ENCODE measurements at places on chromosomes 12 and 14.

GRCh38 chr12:84772281-84772680, 140.3 kb downstream of the SLC6A15 start:
- DNase-seq, result no peak

DNA sequence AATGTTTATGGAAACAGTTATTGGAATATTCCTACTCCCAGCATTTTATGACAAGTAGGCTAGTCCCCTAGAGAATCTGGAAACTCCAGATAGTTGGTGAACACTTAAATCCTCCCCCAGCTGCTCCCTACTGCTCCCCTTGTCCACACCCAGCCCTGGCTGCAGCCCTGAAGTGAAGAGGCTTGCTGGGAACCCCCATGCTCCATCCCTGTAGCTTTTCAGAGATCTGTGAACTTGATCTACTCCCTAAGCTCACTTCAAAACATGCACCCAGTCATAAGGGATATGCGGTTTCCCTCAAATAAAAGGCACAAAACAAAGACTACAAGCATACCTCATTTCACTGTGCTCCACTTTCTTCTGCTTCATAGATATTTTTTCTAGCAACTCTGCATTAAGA, 33.2 kb downstream of the EGLN3 start:
- no peak for DNase-seq

DNA sequence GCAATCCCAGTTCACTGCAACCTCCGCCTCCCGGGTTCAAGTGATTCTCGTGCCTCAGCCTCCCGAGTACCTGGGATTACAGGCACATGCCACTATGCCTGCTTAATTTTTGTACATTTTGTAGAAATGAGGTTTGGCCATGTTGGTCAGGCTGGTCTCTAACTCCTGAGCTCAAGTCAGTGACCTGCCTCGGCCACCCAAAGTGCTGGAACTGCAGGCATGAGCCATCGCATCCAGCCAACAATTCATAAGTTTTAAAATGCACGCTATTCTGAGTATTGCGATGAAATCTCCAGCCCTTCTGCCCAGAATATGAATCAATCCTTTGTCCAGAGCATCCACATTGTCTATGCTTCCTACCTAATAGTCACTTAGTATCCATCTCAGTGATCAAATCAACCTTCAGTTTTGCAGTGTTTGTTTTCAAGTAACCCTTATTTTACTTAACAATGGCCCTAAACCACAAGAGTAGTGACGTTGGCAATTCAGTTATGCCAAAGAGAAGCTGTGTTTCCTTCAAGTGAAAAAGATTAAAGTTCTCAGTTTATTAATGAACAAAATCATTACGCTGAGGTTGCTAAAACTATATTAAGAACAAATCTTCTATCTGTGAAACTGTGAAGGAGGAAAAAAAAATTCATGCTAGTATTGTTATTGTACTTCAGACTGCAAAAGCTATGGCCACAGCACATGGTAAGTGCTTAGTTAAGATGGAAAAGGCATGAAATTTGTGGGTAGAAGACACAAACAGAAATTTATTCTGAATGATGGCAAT, 11.0 kb downstream of the GCH1 start:
- no peak for DNase-seq

GRCh38 chr14:32350020-32350419, 20.9 kb downstream of the AKAP6 start:
- no peak for DNase-seq

DNA sequence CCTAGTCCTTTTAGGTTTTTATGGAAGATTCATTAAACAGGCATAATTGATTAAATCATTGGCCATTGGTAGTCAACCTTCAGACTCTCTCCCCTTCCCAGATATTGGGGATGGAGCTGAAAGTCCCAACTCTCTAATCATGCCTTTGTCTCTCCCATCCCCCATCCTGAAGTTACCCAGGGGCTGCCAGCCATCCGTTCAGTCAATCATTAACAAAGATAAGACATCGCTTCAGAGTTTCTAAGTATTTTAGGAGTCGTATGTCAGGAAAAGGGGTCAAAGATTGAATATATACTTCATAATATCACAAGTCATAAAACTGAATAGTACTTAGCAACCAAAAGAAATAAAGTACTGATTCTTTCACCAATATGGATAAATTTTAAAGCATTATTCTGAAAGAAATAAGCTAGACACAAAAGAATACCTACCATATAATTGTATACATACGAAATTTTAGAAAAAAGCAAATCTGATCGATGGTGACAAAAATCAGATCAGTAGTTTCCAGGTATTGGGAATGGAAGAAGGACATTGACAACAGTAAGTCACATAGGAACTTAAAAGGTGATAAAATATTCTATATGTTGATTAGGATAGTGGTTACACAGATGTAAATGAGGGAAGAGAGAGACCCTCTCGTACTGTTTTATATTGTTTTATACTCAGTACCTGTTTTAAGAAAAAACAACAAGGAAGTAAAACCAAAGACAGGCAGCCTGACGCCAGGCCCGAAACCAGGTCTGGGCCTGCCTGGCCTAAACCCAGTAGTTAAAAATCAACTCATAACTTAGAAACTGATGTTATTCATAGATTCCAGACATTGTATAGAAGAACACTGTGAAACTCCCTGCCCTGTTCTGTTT, 414.4 kb downstream of the DAD1 start:
- DNase-seq, result peak; percentile 35

- DNase-seq, result no peak
Observed at GRCh38 chr14:90278199-90279175, 22.1 kb downstream of the PSMC1 start.

- DNase-seq, result peak; percentile 65
Observed at GRCh38 chr14:23436327-23437132, 1.1 kb upstream of the MYH7 start.

GRCh38 chr12:32874078-32874477, 22.5 kb downstream of the PKP2 start:
- DNase-seq, result no peak

DNA sequence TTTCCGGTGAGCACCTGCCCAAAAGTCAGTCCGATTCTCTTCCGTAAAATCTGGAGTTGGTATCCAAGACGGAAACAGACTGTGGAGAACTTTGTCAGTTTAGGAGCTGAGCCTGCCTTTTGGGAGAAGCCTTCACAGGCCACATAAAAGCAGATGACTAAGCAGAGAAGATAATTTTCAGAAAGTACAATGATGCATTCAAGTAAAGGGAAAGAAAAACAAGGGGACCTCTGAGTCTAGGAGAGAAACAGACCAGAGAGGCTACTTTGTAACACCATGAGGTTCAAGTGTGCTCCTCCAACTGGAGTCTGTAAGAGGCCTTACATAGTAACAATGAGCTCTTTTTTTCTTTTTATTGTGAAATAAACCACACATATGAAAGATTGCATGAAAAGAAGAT, 21.1 kb downstream of the TMED8 start:
- DNase-seq, result no peak

DNA sequence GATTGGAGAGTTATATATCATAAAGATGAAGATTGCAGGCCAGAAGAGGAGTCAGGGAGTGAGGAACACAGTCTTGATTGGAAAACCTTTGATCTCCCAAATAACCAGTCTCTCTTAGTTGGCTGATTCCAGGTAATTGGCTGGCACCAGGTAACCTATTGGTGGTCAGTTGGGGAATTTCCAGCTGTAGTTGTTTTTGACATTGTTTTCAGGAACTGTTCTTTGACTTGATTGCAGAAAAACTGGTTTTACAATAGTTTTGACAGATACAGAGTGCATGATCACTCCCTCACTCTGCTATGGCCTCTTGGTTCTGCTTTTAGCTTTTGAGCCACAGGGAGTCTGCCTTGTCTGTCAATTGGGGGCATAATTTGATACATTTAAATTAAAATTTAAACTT, 71.6 kb downstream of the ZNF641 start:
- DNase-seq, result no peak

DNA sequence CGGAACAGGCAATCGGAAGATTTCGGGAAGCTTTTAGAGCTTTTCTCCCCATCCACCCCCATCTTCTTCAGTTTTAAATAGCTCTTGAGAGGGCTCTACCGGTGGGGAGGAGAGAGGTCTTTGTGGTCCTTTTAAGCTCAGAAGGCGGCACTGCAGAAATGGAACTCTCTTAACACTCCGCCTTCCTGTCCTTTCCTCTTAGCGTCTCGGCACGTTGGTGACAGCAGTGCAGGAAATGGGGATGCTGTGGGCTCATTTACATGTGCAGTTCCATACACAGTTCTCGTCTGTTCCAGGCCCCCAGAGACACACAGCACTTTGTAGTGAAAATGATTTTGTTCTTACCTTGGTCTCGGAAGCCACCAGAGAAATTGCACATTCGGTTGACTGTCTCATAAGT, 50.4 kb upstream of the RIN3 start:
- DNase-seq, result no peak

DNA sequence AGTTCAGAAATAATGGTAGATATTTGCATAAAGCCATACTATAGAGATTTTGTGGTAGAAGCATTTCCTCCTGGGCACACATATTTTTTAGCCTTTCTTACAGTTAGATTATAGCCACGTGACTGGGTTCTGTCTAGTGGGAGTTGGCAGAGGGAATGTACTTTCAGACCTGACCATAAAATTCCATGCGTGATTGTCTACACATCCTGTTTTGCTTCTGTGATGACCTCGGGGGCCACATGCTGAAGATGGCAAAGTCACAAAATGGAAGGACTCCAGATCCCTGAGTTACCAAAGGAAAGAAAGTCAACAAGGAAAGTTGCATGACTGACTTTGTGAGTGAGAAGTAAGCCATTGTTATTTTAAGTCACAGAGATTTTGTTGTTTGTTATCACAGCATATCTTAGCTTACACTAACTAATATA, 14.6 kb upstream of the MIA2 start:
- DNase-seq, result no peak

- peak; percentile 64 for DNase-seq
Observed at GRCh38 chr14:68628605-68629310, 164.1 kb downstream of the ZFP36L1 start.

- DNase-seq, result no peak
Observed at GRCh38 chr14:68331991-68332390, 460.9 kb downstream of the ZFP36L1 start.

GRCh38 chr14:100652744-100653143, 65.5 kb upstream of the BEGAIN start:
- DNase-seq, result no peak

DNA sequence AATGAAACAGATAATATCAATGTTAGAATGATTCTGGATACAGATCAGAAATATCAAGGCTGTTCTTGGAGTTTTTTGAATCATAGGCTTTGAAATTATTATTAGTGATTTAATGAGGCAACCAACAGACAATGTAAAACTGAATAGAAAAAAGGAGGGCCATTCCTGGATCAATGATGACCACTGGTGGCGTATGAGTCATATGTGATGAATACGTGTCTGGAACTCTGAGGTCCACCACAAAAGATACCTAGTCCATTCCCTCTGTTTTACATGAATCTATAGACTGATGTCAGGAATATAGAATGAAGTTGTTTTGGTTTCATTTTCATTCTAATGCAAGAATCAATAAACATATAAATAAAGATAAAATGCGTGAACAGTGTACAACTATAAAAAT, 78.3 kb upstream of the RTL1 start:
- no peak for DNase-seq

DNA sequence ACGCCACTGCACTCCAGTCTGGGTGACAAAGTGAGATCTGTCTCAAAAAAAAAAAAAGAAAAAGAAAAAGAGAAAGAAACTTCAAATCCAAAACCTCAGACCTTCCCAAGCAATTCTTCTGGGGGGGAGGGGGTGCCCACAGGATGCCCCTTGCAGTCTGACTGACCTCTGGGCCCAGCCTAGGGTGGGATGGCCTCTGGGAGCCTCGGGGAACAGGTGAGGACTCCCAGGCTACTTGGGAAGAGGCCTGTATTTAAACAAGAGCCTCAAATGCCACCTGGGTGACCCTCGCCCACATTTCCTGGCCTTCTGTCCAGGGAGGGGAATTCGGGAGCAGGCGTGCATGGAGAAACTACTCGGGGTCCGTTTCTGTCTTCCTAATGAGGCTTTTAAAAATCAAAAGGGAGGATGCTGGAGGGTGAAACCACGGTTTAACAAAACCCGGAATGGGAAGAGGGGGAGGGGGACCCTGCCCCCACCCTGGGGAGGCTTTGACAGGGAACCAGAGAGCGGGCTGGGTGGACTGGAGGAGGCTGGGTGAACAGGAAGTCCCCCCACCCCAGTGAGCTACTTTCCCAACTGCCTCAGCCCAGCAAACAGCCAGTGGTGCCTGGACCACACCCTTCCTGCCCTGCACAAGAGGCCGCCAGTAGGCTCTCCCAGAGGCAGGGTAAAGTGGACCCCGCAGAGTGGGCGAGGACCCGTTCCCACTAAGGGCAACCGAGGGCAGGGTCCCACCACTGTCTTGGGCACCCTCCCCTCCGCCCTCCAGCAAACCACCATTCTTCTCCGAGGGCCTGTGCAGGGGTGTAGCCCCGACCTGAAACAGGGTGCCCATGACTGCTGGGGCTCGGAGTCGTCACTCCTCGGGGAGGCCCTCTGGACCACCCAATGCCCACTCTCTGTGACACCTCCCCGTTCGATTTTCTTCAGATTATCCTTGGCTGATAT, 1.5 kb upstream of the FBRSL1 start:
- no peak for DNase-seq

- no peak for DNase-seq
Observed at GRCh38 chr12:46553266-46553665, 180.7 kb upstream of the SLC38A2 start.

DNA sequence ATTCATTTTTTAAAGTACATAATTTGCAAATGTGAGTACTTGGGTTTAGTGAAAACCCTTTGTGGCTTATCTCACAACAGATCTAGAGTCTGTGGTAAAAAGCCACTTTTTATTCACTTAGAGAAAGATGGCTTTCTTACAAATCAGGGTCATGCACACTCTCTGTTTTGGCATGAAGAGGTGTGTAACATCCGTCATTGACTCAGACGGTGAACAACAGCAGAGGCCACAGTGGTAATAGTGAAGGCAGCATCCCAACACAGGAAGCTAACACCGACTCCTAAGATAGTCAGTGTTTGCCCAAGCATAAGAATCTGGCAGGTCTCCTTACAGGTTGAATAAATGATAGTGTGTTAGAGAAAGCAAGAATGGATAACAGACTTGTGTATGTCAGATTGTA, 593.0 kb downstream of the SOX5 start:
- DNase-seq, result no peak

DNA sequence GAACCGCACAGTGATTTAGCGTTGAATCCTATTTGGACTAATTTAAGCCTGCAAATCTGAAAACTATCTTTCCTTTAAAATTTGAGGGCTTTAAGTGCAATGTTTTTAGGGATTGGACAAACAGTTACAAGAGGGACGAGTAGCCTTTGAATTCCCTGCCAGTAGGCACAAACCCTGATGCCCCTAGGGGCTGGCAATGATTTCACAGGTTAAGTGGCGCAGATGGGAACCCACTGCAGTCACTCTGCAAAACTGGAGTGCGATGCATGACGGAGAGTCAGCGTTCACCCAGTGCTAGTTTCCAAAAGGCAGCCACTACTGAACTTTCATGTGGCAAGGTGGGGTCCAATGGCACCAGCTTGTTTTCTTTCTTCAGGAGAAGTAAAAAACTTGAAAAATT, 99.4 kb upstream of the FRMD6 start:
- DNase-seq, result no peak

DNA sequence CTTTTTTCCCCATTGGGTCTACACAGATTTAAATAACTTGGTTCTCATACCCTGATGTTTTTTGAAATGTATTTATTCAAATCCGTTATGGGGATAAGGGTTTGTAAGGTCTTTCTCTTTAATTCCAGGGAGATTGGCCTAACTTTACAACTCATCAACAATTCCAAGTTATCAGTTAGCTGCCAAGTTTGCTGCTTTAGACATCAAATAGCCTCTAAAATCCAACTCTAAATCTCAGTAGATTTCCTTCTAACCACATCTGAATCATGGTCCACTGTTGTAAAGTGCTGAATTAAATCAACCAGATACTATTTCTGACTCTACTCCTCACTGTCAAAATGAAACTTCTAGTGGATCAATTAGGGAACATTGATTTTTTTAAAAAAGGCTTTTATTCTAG, 364.1 kb upstream of the E2F7 start:
- no peak for DNase-seq

All from hepatocyte (in vitro differentiated cells).